Stimulated activated CD4-positive, alpha-beta T cell treated with anti-CD3 and anti-CD28 coated beads, Interleukin-15, amount 100 ng/mL, for 24 hours (primary cell): ENCODE measurements at places on chromosomes 2 and 18.

DNA sequence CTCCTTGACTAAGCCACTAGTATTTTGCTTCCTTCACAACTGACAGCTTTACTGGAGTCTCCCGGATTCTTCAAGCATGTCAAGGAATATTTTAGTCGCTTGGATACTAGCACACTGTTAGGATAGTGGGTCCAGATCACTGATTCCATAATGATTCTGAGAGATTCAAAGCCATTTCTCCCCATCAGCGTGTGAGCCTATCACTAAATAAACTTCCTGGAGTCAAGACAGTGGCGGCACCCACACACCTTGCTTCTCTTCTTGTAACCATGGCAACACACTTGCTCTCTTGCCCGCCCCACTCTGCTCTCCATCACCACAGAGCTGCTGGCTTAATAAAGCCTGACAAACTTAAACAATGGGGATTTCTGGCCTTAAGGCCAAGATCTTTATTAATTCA is 245.1 kb downstream of the LRRTM1 start:
- DNase-seq: no peak

GRCh38 chr2:174044556-174044955 is 79.4 kb upstream of the SP3 start:
- DNase-seq: no peak

- peak; percentile 38 for DNase-seq
Measured at GRCh38 chr2:46979571-46979979, 64.0 kb upstream of the MCFD2 start.

DNA sequence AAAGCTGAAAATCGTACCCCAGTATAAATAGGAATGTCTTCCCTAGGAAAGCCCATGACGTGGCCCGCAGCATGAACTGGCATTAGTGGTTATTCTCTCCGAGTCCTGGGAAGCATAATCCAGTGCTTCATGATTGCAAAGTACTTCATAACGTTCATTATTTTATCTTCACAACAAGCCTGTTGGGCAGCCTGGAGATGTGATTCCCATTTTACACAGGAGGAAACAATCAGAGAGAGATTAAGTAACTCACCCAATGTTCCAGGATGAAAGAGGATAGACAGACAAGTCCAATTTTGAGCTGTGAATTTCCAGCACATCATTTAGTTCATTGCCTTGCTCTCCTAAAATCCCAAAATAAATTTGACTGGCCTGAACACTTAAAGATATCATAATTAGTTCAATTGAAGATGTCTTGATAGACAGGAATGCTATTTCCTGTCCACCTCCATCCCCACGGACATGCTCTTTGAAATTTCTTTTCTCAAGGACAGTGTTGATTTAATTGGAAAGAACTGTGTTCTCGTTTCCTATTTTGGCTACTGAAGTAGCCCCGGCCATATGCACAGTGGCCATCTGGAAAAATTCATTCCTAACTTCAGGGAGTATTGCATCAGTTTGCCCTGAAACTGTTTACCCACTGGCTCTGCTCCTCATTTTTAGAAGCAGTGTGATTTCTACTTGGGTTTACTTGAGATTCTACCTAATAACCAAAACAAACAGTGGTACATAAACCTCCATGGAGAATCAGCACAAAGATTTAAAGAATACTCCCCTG is 93.9 kb downstream of the VWC2L start:
- no peak for DNase-seq

DNA sequence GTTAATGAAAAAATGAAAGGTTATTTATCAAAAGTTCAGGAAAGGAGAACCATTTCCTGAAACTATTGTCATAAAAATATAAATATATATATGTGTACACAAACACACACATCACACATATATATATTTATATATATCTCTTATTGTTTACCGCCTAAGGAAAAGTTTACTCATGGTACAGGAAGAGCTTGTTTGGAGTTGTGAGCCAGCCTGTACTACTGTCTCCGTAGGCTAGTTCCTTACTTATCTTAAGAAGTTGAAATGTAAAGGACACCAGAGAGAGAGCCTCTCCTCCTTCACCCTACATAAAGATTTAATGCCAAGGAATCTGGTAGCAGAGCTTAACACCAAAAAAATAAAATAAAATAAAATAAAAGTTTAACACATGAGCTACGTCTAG is 19.6 kb downstream of the DSC1 start:
- no peak for DNase-seq
